ENCODE measurements at places on chromosomes 4 and X. TPM values are rescaled to one million over a fixed set of nuclear protein-coding genes. Genes with fewer than 3 reads are reported as not detected.

SPANXN4 gene
- not detected for total RNA-seq

STBD1 gene
- 3.2 TPM for total RNA-seq

PASD1 gene
- not detected for total RNA-seq

DNA sequence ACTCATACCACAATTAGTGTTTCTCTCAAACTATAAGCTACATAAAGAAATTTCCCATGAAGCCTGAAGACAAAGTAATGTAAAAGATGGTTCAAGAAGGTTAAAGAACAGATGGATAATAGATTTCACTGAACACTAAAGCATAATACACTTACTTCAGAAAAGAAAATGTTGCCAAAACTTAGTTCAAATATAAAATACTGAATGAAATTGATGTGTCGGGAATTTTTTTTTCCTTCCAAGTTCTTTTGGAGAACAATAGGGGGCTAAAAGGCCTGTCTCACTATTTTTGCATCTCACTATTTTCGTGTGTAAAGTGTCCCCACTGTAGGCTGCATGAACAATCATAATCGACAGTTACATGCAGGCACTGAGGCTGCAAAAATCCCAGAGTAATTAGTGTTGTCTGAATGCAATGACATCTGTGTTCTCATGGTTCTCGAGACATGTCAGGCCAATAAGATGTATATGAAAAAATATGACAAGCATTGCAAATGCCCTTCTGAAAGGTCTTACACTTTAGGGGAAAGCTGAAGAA is 11.9 kb upstream of the MAB21L2 start:
- DNase-seq, result no peak

- no peak for DNase-seq
Measured at GRCh38 chr4:181661923-181662322, 581.3 kb upstream of the TENM3 start.

DNA sequence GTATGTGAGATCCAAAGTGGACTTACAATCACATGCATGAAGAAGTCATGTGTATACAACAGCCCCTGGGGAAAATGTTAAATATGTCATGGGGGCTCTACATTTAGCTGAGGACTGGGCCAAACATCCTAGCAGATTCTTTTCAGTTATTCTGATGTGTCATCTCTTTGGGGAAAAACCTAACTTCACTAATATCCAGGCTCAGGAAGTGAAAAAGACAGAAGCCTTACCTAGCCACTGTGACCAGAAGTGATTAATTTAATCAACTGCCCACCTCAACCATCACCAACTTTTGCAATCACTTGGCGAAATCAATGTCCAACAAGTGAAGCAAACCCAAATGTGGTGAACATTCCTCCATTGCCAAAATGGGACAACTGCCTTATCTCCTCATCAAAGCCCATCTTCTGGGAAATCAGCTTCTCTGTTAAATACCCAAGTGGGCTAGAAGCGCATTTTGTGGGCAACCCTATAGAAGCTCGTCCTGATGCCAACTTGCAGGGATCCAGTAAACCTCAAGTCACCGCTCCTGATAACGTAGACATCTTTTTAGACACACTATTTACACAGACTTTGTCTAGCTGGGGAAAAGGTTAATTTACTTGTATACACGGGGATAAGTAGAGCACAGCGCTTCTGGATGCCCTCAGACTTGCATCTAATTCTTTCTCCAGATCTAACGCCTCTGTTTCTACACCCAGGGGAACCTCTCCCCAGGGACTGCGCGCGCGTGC is 1.4 kb upstream of the HHIP start:
- no peak for DNase-seq

DNA sequence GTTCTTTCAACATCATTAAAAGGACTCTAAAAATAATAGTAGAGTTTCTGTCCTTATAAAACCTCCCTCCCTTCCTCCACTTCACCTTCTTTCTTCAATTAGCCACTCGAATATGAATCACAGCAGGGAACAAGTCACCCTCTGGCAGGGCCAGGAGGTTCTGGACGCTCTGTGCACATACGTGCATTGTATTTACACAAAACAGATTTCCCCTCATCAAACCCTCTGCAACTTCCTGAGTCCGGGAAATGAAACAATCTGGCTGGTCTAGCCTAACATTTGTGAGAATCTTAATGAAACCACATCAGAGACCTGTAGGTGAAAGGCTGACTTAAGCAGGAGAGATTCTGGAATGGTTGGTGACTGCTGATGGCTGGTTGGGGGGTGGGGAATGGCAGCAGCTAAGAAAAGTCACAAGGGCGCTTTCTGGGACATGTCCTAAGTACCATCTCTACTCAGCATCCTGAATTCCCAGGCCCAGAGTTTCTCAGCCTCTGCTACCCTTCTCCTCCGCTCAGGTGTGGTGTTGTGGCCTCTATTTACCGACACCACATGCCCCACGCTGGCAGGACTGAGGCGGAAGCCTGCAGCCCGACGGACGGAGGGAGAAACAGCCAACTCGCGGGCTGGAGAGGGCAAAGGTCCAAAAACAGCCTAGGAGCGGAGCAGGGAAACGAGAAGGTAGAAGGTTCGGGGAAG is 1.0 kb downstream of the ZDHHC9 start:
- peak; percentile 25 for DNase-seq

DNA sequence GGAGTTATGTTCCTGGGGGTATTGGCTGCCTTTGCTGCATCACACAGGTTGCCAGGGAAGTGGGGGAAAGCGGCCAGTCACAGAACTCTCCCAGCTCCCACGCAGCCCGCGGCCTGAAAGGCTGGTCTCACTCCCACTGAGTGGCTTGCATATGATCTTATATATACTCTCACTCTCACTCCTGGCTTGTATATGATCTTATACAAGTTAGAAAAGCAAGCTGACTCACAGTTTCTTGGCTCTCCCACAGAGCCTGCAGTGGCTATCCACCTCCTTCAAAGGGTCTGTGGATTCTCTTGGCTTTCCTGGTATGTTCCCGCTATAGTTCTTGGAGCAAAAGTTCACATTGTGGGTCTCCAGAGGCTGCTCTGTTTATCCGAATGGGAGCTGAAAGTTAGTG is 833.5 kb upstream of the GALNTL6 start:
- DNase-seq, result no peak

- no peak for DNase-seq
Measured at GRCh38 chr4:19074036-19074435, 1052.5 kb upstream of the LCORL start.

Data from Calu3 (cell line).